Gastrocnemius medialis (tissue), 4 donors: ENCODE measurements at places on chromosomes 1 and 21.

DNA sequence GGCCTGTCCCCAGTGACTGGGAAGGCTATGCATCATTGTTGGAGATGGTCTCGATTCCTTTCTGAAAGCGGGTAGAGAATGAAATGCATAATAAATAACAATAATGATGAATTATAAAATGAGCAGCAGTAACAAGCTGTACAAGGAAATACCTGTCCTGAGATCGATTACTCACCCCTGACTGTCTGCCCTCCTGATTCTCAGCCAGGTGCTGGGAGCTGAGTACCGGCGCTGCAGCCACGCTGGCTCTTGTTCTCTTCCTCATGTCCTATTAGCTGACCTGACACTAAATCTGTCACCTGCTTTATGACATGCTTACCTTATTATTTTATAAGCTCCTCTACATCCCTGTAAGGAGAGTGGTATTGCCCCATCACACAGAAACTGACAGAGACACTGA, 3.4 kb downstream of the AGPAT3 start:
- no peak for DNase-seq

DNA sequence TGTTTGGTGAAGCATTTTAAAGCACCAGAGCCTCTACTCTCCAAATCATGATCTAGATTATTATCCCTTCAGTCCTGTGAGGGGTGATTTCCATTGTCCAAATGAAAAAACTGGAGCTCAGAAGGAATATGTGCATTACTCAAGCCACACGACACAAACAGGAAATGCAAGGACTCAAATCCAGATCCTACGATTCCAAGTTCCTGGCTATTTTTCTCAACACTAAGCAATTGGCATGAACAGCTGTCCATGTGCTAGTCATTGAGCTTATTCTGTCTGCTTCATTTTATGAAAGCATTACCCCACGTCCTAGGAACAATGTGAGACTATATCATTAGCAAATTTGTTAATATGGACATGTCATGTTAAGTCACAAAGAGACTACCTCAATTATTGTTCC, 273.1 kb upstream of the LYPLAL1 start:
- no peak for DNase-seq

- DNase-seq = peak; percentile 68
Observed at GRCh38 chr21:36028127-36029069, 31.9 kb downstream of the SETD4 start.

GRCh38 chr1:229964281-229964680, 102.8 kb upstream of the GALNT2 start:
- no peak for DNase-seq

DNA sequence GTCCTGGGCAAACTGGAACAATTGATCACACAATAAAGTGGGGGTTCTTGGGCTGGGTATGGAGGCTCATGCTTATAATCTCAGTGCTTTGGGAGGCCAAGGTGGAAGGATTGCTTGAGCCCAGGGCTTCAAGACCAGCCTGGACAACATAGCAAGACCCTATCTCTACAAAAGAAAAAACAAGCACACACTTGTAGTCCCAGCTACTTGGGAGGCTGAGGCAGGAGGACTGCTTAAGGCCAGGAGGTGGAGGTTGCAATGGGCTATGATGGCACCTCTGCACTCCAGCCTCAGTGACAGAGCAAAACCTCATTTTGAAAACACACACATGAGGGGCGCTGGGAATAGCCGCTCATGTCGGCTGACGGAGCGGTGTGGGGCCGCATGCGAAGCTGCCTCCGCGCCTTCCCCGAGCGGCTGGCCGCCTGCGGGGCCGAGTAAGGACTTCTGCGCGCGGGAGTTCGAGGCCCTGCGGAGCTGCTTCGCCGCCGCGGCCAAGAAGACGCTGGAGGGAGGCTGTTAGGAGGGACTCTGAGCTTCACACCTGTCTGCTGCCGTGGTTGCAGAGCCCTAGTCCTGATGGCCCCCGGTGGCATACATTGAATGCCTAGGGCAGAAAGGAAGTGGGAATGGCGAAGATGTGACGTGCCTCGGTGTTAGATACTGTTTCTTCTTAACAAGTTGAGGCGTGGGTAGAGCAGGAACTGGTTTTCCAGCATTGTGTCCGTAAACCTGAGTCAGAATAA, 59.5 kb downstream of the ACBD3 start:
- DNase-seq = no peak

- no peak for DNase-seq
Observed at GRCh38 chr21:31711745-31712285, 20.1 kb downstream of the SCAF4 start.

- DNase-seq = no peak
Observed at GRCh38 chr1:10606064-10606463, 131.3 kb downstream of the PEX14 start.

GRCh38 chr1:207826557-207827487, 75.0 kb downstream of the CD46 start:
- peak; percentile 36 for DNase-seq

- DNase-seq = no peak
Observed at GRCh38 chr1:156165083-156165482, 11.7 kb downstream of the SEMA4A start.

DNA sequence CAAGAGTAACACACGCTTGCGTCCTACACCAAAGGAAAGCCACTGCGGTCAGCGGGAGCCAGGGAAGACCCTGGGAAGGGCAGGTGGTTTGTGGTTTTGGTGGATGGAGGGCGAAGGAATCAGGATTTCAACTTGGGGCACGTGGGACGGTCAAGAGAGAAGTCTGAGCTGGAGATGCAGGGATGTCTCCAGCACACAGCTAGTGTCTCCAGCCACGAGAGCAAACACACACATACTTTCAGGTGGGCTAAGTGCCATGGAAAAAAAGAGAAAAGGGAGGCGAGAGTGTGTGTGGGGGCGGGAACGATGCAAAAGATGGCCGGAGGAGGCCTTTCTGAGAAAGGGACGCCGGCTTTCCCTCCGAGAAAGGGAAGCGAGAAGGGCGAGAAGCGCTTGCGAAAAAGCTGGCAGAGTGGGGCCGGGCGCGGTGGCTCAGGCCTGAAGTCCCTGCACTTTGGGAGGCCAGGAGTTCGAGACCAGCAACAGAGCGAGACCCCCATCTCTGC, 1.4 kb upstream of the SRRM1 start:
- DNase-seq = peak; percentile 25

GRCh38 chr1:28591708-28592320, at the start of gene RAB42:
TSS of gene RAB42 (plus strand) at chr1:28592265. CDS start at chr1:28592512, 247 bp downstream.
- peak; percentile 30 for DNase-seq

GRCh38 chr21:46549650-46550049, 55.2 kb downstream of the S100B start:
- DNase-seq = no peak

GRCh38 chr1:225474439-225474985, 46.7 kb upstream of the LBR start:
- no peak for DNase-seq

GRCh38 chr1:101532377-101532776, 295.6 kb downstream of the S1PR1 start:
- DNase-seq = no peak

DNA sequence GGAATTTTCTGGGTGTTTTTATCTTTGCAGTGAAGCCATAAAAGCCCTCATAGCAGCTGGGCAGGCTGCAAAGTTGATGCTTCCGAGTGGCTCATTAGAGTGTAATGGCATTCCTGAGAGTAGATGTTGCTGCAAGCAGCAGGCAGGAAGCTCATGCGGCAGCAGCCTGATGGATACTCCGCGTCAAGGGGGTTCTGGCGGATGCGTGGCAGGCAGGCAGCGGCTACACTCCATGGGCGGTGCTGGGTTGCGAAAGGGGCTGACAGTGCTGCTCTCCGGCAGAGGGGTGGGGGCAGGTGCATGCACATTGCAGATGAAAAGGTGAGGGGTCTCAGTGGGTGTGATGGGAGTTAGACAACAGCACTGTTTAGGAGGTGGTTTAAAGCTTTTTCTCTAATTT, 93.2 kb upstream of the AJAP1 start:
- DNase-seq = no peak

- no peak for DNase-seq
Observed at GRCh38 chr1:147156642-147157041, 15.6 kb downstream of the PRKAB2 start.

GRCh38 chr1:230147253-230148125, 80.5 kb downstream of the GALNT2 start:
- no peak for DNase-seq

DNA sequence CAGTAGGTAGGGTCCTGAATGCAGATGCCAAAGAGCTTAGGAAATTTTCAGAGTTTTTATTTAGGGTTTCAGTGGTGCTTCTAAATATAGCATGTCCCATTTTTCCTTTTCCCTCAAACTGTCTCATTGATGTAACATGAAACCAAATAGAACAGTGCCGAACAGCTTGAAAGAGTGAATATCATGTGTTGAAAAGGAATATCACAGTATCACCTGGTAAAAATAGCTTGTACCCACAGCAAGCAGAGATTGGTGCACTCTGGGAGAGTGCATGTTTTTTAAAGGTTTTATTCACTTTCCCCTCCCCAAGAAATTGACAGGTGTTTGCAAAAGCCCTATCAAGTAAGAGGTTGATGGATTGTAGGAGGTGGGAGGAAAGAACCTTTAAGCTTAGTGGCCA, 41.9 kb upstream of the ELAVL4 start:
- no peak for DNase-seq

- DNase-seq = no peak
Observed at GRCh38 chr1:180444522-180444921, 57.9 kb downstream of the ACBD6 start.

DNA sequence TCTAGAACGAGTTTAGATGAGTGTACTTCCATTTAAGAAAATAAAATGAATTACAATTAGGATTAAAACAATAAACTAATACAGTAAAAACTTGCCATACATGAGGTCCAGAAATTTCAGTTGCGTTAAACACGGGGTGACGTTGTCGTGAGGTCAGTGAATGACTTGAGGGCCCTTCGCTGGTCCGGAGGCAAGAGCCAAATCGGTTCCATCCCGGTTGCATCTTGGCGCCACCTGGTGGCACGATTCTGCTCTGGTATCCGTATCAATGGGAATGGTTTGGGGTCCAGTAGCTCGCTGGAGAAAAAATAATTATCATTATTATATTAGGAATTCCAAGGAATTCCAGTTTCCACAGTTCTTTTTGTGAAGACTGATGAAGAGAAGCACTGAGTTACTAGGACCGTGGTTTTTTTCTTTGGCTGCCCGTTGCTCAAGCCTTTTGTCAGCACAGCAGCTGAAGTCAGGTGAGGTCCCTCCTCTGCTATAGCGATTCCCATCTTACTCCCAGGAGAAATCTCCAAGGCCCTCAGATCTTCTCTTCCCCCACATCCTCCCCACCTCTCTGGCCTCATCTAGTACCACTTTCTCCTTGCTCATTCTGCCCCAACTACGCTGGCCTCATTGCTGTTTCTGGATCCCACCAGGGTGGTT, 161.4 kb downstream of the SLC35F3 start:
- no peak for DNase-seq

DNA sequence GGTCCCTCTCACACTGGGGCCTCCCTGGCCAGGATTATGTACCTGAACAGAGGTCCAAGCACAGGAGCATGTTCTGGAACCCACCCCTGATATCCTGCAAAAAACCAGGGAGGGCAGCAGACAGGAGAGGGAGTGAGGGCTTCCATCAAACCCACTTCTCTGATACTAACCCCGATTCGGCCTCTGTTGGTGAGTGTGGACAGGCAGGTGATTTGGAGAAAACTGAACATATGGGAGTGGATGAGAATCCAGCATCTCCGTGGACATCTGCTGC, 215.3 kb downstream of the MATN1 start:
- DNase-seq = no peak

DNA sequence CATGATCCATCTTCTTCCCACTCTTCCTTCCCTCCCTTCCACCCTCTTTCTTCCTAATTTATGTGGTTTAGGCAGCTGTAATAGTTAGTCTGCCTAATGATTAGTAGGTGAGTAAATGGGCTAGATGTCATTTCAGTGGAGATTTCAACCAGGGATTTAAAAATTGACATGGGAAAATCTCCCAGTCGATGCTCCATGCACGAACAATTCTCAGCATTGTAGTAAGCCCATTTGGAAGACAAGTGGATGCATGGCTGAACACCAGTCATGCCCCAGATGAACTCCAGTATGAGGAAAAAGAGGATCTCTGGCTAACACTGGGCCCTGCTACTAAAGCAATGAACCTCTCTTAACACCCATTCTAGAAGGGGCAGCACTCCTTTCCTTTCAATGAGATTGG, 25.3 kb downstream of the CHI3L2 start:
- DNase-seq = no peak

DNA sequence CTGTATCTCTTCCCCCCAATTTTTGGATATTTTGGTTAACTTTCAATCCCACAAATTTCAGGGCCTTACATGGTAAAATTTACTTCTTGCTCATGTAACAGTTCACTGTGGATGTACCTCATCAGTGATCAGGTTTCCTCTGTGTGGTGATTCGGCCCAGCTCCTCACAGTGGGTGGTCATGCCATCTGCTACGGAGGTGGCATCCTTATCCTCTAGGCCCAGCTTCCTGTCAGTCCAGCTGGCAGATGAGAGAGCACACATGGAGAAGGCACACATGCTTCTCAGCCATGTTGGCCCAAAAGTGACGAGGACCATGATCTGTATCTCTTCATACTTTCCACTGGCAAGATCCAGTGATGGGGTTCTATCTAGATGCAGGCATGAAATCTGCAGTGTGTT, 27.2 kb downstream of the PCBP3 start:
- no peak for DNase-seq

- no peak for DNase-seq
Observed at GRCh38 chr1:69082312-69082711, 485.4 kb upstream of the LRRC7 start.

- no peak for DNase-seq
Observed at GRCh38 chr1:198082576-198082975, 74.2 kb upstream of the NEK7 start.

GRCh38 chr1:7425771-7426170, 345.3 kb upstream of the VAMP3 start:
- DNase-seq = no peak

DNA sequence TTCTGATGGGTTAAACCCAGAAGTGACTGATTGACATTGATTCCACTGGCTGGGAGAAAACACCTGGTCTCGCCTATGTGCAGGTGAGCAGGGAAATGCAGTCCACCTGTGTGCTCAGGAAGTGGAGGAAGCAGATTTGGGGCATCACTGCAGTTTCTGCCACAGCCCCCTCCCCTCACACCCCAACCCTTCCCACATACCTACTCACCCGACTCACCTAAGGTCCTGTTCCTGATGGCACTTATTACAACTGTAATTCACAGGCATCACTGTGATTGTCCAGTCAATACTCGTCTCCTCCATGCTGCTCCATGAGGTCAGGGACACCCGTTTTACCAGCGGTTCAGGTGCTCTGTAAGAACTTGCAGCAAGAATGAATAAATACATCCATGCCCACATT, 68.5 kb downstream of the PCP4 start:
- no peak for DNase-seq
